ENCODE measurements at places on chromosomes 5 and 9.
A peak's percentile ranks its signal among the peaks of the same experiment; 100 is the strongest.

- no peak for DNase-seq
Observed at GRCh38 chr9:14881006-14881405, 29.2 kb downstream of the FREM1 start.

DNA sequence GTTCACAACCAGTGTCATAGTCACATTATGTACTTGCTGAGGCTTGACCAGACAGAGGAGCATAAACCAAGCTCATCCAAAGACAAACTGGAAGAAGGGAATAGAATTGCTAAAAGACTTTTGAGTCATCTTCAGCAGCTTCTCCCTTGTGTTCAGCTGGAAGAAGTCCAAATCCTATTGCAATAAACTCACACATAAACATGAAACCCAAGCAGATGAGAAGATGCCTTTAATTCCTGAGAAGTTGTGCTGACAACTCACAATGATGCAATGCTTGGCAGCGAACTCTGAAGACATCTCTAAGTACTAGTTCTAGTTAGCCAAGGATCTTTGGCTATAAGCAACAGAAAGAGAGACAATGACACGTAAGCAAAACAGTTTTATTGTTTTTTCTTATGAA lies 642.1 kb downstream of the KCTD16 start:
- peak; percentile 1 for DNase-seq

- peak; percentile 97 for DNase-seq
Observed at GRCh38 chr9:129910628-129911567, 75.6 kb downstream of the USP20 start.

DNA sequence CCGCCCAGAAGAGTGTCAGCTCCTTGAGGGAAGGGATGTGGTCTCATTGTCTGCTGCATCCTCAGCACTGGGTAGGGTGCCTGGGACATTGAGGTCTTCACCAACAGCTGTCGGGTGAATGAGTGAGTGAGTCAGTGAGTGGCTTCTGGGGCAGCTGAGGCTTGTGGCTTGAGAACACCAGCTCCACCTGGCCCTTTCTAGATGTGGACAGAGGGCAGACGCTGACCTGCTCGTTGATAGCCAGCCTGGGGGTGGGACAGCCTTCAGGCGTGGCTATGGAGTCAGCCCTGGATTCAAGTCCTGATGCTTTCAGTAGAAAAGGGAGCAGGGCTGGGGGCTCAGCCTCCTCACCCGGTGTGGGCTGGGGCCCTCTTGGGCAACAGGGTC lies 215.1 kb downstream of the C9orf50 start:
- DNase-seq: no peak

DNA sequence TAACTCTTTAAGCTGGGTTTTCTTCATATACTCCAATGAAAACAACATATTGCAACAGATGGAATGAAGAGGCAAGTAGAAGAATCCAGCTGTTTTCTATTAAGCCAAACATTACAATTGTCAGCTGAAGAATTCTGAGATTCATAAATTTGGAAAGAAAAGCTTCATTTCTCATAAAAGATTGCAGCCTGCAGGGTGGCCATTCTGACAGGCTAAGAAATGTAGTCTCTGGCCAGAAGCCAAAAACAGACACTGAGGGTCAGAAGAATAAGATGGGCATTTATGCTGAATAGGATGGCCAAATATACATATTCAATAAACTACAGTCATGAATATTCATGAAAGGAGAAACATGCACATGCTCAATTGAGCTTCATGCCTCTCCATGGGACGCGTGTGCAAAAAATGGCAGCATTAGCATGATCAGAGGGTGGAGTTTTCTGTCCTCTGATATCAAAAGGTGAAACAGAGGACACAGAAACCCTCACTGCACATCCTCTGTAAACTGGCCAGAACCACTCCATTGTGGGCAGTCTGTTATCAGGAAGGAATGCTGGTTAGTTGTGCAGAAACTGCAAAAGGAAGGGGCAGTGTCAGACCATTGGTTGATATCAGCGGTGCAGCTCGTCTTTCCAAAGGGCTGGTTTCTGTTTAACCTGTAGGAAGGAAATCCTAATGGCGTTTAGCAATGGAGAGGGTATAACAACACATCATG lies 50.2 kb downstream of the FXN start:
- no peak for DNase-seq

- no peak for DNase-seq
Observed at GRCh38 chr5:95850391-95850894, 27.9 kb upstream of the GLRX start.

DNA sequence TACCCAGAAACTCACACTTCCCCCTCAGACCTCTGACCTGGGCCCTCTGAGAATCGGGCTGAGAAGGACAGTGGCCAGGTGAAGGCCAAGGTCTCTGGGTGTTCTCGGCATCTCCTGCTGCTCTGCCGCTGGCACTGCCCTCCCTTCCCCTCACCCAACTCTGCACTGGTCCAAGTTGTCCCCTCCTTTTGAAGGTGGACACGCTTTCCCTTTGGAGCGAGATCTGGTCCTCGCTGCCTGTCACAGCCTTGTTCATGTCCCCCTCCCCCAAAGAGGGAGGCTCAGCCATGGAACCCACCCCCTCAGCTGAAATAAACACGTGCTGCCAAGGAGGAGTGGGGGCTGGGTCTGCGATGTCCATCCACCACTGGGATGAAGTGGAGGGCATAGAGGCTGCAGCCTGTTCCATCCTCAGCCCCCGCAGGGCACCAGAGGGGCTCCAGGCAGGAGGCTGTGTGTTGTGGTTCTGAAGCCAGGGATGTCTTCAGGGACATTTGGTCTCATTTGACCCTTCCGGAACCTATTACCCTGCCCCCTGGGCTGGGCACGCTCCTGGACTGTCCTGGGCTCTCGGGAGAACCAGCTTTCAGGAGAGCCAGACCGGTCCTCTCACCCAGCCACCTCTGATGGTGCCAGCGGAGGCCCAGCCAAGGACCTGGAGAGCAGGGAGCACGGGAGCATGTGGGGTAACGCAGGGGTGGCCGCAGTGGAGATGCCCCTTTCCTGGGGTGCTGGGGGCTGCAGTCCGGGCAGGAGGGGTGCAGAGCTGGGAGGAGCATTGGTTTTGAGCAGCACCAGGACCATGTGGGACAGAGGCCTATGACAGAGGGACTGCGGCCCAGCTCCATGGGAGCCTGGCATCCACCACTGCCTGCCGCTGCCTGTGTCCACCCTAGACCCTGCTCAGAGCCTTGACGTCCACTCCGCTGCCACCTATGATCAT lies 4.7 kb upstream of the LCN2 start:
- no peak for DNase-seq

DNA sequence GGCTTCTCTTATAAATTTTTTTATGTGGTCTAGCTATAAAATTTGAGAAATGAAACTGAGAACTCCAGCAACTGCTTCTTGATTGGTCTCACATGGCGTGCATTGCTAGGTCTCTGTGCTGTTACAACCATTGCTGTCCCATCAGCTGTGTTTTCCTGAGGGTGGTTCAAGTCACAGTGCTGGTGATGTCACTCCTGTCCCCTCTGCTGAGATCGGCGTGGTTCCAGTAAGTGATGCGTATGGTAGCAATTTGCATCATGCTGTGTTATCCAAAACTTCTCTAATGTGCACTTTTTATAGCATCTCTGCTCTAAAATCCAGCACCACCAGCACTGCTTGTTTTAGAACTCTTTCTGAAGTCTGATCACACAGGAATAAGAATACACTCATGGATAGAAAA lies 112.6 kb upstream of the ZNF608 start:
- DNase-seq: peak; percentile 30

- DNase-seq: no peak
Observed at GRCh38 chr5:153066281-153066680, 424.2 kb upstream of the GRIA1 start.

DNA sequence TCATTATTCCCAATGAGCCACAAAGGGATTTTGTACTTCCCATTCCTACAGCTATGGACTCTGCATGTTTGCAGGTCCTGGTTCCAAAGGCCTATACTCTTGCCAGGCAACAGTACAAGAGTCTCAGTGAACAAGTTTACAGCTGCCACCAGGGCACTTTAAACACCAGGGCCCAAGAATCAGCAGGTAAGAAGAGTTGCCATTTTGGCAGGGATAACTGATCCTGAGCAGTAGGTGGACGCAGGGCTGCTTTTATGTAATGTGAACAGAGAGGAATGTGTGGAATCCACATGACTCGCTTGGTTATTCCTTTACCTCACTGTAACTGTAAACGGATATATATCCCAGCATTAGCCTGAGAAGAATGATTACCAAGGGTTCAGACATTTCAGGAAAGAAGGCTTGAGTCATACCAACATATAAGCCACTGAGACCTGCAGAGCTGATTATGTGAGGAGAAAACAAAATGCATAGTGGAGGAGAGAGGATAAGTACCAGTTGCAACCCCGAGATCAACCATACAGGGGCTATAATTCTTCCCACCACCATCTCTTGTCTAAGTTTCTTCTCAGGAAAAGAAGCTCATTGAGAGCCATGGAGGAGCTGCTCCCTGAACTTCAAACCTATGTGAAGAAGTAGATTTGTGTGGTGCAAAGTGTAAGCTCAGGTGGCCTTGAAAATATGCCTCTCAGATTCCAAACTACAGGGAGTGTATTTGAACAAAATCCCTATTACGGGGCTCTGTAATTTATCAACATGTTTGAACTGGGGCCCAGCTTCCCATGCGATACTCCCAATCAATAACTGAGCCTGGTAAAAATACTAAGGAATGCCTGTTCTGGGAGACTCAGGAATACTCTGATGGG lies 24.6 kb downstream of the RAPGEF6 start:
- peak; percentile 33 for DNase-seq

- DNase-seq: no peak
Observed at GRCh38 chr5:94499806-94500205, 118.6 kb downstream of the KIAA0825 start.

- DNase-seq: no peak
Observed at GRCh38 chr5:148873690-148874485, 47.5 kb downstream of the ADRB2 start.

GRCh38 chr5:113214606-113215323 lies 220.0 kb downstream of the TSSK1B start:
- DNase-seq: no peak

- DNase-seq: no peak
Observed at GRCh38 chr5:136007271-136007670, 21.5 kb upstream of the TGFBI start.

GRCh38 chr9:68793605-68794343 lies 88.7 kb downstream of the PIP5K1B start:
- DNase-seq: no peak

- DNase-seq: no peak
Observed at GRCh38 chr9:131447600-131447999, 53.7 kb downstream of the PRRC2B start.

DNA sequence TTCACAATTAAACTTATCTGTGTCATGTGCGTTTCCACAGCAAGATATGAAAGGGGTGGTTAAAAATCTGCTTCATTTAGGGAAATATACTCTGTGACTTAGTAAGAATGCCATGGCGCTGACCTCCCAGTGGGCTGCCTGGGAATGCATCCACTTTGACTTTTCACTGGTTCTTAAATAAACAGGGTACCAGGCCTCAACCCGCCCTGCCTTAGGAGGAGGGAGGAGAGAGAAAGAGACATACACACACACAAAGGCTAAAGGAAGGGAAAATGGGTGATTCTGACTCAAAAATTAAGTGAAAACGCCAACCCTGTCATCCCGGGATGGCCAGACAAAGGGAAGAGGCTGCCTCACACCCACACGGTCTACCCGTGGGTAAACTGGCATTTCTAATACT lies 122.1 kb downstream of the EBF1 start:
- no peak for DNase-seq

- no peak for DNase-seq
Observed at GRCh38 chr5:40383749-40384651, 295.7 kb upstream of the PTGER4 start.

GRCh38 chr5:4533457-4534105 lies 606.5 kb upstream of the ADAMTS16 start:
- no peak for DNase-seq

DNA sequence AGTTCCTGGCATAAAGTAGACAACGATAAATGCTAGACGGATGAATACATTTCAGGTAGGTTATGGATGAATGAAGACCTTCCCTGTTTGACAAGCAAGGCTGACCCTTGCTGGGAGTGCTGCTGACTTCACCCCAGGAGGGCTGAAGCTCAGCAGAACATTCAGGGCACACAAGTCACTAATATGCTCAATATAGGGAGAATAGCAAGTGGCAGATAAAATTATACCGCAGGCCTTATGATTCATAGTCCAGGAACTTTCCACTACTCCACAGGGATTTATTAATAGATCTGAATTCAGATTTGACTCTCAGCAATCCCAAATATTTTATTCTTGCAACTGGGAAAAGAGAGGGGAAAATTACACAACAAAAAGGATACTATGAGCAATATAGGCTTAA lies 38.2 kb upstream of the GRAMD2B start:
- peak; percentile 35 for DNase-seq

- no peak for DNase-seq
Observed at GRCh38 chr5:171499611-171500010, 80.2 kb downstream of the FGF18 start.

DNA sequence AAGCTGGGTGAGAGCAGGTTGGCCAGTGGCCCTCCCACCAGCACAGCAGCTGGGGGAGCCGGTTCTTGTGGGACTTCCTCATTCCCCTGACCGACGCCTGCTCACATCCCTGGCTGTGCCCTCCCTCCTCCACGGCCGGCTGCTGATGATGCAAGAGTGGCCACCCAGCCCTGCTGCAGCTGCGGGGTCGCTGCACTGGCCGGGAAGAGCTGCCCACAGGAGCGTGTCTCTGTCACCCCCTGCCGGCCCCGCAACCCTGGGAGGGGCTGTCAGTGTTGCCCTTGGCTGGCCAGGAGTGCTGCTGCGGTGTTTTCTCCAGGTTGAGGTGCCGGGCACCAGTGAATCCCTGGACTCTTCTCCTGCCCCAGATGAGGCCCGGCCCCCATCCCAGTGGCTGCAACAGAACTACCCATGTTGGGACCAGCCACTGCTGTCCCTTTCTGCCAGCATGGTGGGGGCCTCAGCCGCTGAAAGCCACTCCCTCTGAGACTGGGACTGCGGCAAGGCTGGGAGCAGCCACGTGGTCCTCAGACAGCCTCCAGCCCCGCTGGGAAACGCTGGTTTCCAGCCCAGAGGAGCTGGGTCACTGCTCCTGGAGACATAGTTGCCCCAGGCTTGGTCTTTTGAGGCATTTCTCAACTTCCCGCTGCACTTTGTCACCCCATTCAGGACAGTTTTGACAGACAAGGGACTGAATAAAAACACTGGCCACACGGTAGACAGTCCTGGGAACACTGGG lies 739 bp downstream of the CARD9 start:
- no peak for DNase-seq

Data from HFF-Myc (cell line).